Activated T-helper 1 cell treated with anti-CD3 and anti-CD28 coated beads, Interleukin-12 subunit alpha, Interleukin-12 subunit beta, Interleukin-2, Interleukin-4 antibody, amounts not matched to agents 30 ng/mL and 10 ng/mL and 1 ng/mL, durations not matched to agents 14 hours and 24 hours and 36 hours (primary cell): ENCODE measurements at places on chromosomes 7 and 10.

DNA sequence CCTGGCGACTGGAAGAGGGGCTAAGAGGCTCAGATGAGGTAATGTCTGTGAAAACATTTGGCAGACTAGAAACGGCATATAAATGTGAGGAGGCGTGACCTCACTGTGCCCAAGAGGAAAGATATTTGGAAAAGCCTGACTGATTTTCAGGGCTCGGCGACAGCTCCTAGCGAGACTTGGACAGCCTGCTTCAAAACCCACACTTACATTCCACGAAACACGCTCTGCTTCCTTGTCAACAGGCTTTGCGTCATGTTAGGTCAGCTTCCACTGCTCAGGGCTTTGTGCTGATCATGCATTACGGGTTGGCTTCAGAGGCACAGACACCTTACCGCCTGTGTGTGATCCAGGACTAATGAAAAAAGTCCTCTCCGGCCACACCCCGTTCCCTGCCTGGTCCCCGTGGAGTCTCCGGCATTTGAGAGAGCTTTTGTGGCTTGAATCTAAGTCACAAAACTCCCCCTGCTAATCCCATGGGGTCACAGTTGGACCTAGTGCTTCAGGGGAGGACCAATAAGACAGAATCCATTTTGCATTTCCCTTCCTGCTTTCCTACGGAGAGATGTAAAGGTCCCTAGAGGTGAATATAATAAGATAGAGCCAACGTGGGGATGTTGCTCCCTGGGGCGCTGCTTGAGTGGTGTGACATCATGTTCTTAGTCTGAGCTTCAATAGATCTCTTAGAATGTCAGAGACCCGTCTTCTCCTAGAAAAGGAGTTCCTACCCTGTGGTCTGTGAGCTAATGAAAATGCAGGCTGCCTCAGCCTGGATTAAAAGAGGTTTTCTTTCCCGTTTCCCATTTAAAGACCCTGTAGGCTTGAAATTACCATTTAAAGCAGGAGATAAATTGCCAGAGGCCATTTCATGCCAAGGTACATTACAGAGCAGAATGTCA is 25.5 kb downstream of the FGFBP3 start:
- no peak for DNase-seq

GRCh38 chr7:54781134-54781920 is 22.3 kb upstream of the SEC61G start:
- no peak for DNase-seq

GRCh38 chr10:127534074-127534473 is 15.0 kb upstream of the NPS start:
- DNase-seq = no peak

GRCh38 chr7:46197785-46198540 is 276.9 kb upstream of the IGFBP3 start:
- no peak for DNase-seq

DNA sequence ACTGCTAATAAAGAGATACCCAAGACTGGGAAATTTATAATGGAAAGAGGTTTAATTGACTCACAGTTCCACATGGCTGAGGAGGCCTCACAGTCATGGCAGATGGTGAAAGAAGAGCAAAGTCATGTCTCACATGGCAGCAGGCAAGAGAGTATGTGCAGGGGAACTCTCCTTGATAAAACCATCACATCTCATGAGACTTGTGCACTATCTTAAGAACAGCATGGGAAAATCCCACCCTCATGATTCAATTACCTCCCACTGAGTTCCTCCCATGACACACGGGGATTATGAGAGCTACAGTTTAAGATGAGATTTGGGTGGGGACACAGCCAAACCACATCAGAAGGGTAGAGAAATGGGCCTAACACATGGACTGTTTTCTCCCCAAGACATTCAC is 156.3 kb downstream of the CCDC71L start:
- DNase-seq = no peak

DNA sequence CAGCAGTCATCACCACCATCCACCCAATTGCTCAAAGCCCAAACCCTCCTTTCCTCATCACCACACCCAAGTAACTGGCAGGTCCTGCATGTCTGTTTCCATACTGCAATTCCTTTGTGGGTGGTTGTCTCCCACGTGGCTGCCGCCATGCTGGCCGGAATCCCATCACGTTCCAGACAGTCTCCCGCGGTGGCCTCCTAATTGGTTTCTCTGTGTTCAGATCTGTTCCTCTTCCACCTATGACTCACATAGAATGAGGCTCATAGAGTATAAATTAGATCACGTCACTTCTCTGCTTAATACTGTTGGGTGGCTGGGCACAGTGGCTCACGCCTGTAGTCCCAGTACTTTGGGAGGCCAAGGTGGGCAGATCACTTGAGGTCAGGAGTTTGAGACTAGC is 813.0 kb downstream of the TYW1 start:
- no peak for DNase-seq

GRCh38 chr7:32078824-32079223 is 8.6 kb upstream of the PDE1C start:
- DNase-seq = no peak

DNA sequence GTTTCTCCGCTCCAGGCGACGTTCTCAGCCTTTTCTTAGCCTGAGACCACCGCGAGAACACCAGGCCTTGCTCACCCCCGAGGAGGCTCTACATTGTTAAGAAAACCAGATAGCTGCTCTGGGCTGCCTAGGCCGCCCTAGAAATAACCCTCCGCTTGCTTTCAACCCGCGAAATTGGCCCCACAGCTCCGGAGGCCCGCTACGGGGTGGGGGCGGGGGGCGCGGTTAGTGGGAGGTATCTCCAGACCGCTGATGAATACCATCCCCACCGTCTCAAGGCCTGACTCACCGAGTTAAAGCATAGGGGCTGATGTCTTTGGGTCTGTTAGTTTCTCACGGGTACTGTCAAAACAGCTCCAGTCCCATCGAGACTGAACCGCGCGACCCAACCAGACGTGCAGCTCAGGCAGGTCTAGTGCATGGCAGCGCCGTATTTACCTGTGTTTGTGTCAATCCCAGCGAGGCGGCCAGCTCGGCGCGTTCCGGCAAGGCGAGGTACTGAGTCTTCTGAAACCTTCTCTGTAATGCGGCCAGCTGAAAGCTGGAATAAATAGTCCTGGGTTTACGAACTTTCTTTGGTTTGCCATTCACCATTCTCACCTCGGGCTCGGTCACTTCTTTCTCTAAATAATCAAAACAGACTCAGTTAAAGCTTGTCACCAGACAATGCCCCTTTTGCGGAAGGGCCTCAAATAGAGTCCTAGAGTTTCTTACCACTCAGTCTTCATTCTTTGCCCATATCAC is 2.7 kb downstream of the DLX5 start:
- no peak for DNase-seq

DNA sequence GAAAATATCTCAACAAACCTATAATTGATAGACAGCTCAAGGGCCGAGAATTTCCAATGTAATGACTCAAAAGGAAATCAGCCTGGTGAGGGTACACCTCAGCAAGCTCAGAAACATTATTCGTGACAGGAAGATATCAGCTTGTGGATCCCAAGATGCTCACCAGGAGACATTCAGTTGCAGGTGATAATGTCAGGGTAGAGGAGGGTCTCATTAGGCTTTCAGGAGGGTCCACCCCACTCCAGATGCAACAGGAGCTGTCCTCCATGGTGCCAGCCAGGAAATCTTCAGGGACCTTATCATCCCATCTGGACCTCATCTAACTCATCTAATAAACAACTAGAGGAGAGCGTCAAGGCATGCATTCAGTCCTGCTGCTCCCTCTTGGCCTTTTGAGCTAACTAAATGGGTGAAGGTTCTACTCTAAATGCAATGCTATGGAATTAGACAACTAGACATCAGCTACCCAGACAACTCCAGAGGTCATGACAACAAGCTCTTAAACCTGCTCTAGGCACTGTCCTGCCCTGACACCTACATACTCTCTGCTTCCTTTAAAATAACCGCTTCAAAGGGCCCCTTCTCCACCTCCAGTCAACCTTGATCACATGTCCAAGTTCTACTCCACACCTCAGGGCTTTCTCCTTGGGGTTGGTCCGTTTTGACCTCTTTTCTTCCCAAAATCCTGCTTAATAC is 4.3 kb upstream of the GIMAP5 start:
- DNase-seq = no peak

- DNase-seq = no peak
Measured at GRCh38 chr7:108613147-108613948, 43.7 kb downstream of the DNAJB9 start.

GRCh38 chr7:21028599-21028998 is 241.9 kb upstream of the SP8 start:
- DNase-seq = no peak

- DNase-seq = peak; percentile 18
Measured at GRCh38 chr10:110279407-110279986, 25.2 kb downstream of the SMNDC1 start.

DNA sequence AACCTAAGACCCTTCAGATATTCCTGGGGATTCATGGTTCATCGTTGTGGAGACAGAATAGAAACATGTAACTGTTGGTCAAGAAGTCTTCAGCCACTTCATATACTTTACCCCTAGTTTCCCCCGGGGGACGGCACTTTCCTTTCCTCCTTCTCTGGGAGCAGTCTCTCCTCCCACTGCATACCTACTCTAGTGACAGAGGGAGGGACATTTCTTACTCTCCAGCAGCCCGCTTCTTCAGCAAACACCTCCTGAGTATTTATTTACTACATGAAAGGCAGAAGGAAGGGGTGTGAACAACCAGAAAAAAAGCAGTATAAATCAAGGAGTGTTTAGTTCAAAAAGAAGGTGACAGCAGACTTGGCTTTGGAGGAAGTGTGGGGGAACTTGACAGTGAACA is 69.0 kb downstream of the LHFPL3 start:
- DNase-seq = no peak

DNA sequence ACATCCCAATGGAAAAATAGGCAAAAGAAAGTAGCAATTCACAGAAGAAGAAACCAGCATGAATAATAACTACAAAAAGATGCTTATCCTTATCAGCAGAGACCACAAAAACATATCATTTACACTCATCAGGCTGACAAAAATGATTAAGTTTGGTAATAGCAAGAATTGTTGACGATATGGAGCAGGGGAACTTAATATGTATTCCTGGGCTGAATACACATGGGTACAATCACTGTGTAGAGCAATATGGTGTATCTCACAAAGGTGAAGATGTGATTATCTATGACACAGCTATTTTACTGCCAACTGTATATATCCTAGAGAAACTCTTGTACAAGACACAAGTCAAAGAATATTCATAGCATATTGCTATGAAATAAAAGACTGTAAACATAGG is 141.8 kb upstream of the NOBOX start:
- no peak for DNase-seq

DNA sequence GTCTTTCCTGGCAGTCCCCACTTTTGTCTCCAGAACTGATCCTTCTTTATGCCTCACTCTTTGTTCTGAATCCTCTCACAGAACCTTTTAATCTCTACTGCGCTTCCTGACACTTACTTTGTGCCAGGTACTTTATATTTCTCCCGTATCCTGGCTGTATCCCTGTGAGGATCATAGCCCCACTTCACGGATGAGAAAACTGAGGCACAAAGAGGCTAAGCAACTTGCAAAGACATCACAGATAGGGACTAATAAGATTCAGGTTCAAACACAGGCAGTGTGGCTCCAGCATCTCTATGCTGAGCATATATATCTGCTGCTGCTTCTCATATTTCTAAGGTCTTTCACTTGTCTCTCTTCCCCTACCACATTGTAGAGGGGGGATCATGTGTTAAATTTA is 116.7 kb downstream of the CHN2 start:
- no peak for DNase-seq

GRCh38 chr10:30463944-30464451 is 30.0 kb downstream of the MAP3K8 start:
- no peak for DNase-seq

GRCh38 chr7:54967377-54967776 is 51.4 kb upstream of the EGFR start:
- DNase-seq = no peak

DNA sequence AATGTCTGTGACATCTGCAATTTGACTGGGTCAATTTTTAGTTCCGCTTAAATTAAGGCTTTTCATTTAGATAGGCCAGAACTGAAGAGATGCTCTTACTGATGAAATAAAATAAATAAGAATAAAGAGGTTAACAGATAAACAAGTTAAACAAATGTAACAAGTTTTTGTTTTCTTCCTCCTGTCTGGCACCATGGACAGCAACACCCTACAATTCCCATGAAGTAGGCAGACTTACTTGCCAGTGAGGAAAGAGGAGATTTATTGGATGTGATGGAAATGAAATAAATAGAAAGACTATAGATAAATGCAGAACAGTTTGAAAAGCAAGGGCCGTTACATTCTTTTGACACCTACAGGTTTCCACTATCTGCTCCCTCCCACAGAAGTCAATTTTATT is 118.5 kb downstream of the AMPH start:
- DNase-seq = no peak

- DNase-seq = no peak
Measured at GRCh38 chr10:33520223-33520622, 185.8 kb upstream of the NRP1 start.

DNA sequence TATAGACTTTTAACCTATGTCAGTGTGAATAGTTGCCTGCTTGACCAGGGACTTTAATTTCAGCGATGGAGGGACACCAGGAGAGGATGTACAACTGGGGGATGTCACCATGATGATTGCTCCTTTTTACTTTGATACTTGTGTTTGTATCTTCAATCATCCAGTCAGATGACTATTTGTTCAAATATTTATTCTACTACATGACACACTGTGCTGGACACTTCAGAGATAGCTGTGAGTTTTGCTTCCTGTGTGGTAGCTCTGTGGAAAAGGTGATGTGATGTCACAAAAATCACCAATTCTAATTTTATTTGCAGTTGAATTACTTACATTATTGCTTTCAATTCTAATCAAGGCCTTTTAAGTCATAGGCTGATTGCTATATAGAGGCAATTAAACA is 62.7 kb upstream of the CREB5 start:
- DNase-seq = no peak

DNA sequence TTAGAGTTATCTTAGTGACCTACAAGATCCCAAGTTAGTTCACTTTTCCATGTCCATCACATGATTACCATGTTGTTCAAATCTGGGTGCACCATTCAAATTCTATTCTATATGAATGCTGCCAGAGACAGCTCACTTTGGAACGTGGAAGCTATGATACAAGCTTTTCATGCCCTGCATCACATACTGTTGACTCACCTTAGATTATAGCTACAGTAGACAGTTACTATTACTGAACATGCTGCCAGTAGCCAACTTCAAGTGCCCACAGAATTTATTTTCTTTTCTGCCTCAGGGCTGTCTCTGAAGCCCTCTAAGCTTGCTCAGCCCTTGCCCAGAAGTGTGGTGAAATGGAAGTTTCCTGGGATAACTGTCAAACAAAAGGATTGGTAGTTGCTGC is 231.1 kb downstream of the GPR158 start:
- DNase-seq = no peak

- DNase-seq = no peak
Measured at GRCh38 chr7:147279964-147280374, 1163.4 kb downstream of the CNTNAP2 start.
